ENCODE measurements at places on chromosomes 3 and 15.

DNA sequence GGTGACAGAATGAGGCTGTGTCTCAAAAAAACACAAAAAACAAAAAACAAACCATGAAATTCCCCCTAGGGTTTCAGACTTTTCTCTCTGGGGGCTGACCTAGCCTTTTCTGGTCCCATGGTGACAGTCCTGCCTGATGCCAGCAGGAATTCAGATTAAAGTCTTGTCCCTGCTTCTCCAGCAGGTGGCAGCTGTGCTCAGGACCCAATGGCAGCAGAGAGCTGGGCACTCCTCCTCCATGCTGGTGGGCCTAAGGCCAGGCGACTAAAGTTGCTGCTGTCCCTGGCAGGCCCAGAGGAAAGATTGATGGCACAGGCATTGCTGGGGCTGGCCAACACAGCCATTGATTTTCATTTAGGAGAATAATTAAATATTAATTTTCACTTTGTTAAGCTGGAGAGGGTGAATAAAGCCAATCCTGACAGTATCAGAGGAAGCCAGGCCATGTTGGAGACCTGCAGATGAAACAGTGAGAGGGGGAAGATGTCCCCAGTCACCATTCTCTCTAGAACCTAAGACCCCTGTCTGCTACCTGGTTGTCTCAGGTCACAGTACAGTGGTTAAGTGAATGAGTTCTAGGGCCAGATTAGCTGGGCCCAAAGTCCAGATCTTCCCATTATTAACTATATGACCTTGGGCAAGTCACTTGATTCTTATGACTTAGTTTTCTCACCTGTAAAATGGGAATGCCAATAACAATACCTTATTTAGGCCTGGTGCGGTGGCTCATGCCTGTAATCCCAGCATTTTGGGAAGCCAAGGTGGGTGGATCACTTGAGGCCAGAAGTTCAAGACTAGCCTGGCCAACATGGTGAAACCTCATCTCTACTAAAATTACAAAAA, 7.1 kb downstream of the CELF6 start:
- DNase-seq, result peak; percentile 70

DNA sequence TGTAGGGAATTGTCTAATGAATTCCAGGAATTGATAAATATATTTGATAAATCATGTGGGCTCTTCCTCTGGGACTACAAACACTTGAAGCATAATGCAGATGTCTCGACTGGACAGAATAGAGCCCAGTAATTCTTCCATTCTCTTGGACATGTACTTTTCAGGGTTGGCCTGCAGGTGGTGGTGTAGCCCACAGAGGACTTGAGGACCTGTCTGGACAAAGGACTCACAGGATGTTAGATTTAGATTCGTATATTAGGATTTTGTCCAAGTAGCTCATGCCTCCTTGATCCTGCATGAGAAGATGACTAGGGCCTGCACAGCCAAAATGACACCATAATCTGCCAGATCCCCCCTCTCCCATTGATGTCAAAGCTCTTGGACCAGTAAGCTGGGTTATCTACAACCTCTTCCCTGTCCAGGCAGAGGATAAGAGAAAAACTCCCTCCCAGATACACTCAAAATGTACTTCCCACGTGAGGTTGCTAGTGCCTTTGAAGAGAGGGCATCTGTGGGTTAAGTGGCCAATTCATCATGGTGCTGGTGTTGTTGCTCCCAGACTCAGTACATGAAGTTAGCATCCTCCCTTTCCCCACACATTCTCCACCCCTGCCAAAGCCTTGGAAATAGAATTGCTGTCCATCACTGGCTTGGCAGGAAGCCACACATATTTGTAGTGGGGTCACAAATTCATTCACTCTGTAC, 88.6 kb upstream of the ZNF280D start:
- DNase-seq, result no peak

DNA sequence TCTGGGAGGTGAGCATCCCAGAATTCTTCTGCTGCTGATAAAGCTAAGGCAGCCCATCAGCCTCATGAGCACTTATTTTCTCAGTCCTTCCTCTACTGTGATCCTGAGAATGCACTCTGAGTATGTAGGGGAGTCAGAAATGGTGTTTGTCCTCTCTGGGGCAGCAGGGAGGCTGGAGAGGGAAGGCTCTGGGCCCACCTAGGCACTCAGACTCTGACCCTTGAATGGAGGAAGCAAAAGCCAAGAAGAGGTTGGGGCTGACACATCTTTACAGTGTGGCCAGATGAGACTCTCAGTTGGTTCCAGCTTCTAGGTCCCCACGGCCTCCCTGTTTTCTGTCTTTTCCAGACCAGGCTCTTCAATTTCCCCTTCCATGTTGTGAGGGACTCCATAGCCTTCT, 36.1 kb upstream of the BLM start:
- no peak for DNase-seq

DNA sequence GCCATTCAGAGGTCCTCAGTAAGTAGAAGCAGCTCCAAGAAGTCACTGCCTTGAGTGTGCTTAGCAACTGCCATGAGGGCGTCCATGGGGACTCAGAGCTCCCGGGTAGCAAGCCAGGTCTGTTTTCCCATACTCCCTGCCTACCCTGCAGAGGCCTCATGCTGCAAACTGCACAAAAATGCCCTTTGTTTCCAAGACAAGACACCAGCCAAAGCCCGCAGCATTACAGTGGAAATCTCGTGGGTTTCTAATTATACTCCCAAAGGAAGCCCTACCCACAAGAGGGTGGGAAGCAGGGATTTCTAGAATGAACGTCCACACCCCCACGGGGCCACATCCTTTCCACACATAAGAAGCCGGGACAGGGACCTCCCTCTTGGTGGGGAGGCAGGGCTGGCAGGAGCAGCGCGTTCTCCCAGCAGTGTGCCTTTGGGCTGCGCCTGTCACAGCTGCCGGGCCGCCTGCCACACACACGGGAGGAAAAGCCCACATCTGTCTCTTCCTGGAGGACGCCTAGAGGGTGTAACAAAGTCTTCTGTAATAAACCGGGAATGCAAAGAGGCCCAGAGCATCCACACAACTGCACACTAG, 31.1 kb downstream of the FAM174B start:
- DNase-seq, result peak; percentile 78

DNA sequence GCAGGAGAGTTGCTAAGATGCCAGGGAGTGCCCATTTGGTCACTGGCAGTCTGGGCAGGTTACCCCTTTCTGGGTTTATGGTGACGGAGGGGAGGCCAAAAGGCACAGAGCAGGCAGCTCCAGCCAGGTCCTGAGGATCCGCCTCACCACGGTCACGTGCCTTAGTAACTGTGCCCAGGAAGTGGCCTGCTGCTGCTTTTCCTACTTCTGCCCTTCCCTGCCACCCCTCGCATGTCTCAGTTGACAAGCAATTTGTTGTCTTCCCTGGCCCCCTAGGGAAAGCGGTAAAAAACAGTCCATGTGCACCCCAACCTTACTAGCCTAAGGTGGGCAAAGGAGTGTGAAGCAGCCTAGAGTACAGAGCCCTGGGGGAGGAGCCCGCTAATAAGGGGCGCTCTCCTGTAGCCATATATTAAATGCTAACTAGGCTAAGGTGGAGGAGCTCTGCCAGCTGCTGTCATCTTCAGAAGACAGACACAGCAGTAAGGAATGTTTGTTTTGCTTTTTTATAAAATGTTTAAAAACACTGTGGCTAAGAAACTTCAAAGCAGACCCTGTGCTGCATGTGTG, 9.1 kb upstream of the LIPH start:
- peak; percentile 66 for DNase-seq

DNA sequence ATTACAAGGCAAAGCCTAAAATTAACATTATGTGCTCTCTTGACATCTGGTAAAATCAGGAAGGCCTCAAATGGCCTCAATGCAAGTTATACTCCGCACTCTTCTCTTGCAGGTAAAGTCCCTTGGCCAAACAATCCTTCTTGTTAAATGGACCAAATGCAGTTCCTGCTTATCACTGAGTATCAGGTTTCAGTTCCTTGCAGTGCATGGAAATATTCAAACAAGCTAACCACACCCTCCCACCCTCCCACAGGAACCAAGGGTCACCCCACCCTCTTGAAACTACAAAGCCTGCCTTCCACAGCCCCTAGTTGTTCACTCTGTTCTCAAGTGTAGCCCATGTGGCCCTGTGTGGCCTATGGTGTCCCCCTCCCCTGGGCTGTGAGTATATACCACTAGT, 171.9 kb upstream of the CADPS start:
- DNase-seq, result no peak

DNA sequence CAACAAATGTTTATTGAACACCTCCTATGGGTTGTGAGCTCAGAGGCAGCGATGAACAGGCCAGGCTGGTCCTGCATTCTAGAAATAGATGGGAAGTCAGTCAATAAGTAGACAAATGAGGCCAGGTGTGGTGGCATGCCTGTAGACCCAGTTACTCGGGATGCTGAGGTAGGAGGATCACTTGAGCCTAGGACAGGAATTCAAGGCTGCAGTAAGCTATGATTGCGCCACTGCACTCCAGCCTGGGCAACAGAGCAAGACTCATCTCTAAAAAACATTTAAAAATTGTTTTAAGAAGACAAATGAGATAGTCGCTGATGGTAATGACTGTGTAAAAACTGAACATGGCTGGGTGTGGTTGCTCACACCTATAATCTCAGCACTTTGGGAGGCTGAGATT, 4.4 kb upstream of the RHO start:
- DNase-seq, result no peak

DNA sequence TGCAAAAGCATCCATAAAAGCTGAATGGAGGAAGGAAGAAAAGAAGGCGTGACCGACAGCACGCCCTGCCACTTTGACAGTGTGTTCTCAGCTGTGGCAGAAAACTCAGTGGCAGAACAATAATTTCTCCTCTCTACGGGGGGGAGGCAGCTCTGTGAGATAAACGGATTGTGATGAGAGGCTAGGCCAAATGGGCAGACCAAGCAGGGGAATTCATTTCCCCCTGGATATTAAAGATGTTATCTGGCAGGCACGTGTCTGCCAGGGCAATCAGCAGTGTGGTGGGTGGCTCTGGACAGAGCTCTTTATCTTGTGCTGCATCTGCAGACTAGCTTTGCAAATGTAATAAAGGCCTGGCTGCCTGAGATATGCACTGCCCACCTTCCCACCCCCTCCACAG, 1.9 kb upstream of the RMDN3 start:
- DNase-seq, result no peak

- no peak for DNase-seq
Measured at GRCh38 chr3:56052188-56052587, 416.1 kb downstream of the ERC2 start.

DNA sequence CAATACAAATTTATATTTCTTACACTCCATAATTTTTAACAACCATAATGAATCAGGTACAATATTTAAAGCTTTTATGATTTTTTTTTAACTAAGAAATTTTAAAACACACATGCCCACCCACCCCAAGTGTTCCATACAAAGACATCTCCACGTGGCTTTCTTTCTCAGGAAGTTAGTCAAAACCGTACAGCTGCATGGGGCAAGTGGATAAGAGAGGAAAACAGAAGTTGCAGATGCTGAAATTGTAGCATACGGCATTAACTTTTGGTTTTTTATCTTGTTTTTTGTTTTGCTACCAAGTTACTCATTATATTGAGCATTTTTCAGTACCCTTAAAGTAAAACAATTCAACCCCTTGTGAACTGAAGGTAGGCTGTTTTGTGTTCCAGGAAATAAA, 14.8 kb downstream of the GNB4 start:
- DNase-seq, result no peak

GRCh38 chr3:45166321-45166879, 20.2 kb upstream of the CDCP1 start:
- no peak for DNase-seq

DNA sequence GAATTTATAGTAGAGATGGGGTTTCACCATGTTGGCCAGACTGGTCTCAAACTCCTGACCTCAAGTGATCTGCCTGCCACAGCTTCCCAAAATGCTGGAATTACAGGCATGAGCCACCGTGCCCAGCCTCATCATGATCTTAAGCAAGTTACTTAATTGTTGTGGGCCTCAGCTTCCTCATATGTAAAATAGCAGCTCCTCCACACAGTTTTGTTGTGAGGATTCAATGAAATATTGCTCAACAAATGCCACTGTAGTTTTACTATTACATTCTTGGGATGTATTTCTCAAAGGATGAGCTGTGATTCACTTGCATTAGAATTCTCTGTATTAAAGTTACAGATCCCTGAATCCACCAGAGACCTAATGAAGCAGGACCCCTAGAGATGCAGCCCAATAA, 168.8 kb downstream of the ADAMTS9 start:
- no peak for DNase-seq

DNA sequence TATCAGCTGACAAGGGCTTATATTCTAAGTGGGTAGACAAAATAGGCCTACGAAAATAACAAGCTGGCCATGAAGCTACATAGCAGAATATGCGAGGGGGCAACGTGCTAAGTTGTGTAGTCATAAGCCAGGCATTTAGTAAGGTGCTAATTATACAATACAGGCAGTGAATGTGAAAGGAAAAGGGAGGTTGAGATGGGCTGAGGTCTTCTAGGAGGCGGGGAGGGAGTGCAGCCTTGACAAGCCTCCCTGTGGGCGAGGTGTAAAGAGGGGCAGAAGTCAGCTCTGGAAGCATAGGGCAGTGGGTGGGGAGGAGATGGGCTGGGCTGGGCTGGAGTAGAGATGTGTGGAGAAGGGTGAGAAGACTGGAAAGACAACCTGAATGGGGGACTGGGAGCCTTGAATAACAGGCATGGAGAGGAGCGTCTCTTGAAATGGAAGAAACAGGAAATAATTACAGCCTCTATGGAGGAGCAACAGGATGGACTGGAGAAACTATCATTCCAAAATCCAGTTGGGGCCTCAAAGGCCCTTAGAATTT, 1.2 kb downstream of the TIGIT start:
- no peak for DNase-seq

- DNase-seq, result no peak
Measured at GRCh38 chr15:40785814-40786213, 16.0 kb downstream of the C15orf62 start.

DNA sequence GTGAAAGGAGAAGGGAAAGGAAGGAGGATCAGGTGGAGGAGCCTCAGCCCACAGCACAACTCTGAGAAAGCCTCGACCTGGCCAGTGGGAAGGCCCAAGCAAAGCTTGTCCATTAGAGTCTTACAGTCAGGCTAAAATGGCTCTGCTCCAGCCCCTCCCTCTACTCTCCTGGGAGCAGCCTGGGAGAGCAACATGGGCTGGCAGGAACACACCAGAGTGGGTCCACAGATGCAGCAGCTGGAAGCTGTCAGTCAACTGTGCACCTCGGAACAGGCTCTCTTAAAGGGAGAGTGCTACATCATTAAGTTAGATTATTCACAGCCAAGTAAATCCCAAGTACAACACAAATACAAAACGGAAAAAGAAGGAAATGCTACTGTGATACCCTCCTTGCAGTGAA, 98.0 kb upstream of the LIMD1 start:
- DNase-seq, result peak; percentile 54

DNA sequence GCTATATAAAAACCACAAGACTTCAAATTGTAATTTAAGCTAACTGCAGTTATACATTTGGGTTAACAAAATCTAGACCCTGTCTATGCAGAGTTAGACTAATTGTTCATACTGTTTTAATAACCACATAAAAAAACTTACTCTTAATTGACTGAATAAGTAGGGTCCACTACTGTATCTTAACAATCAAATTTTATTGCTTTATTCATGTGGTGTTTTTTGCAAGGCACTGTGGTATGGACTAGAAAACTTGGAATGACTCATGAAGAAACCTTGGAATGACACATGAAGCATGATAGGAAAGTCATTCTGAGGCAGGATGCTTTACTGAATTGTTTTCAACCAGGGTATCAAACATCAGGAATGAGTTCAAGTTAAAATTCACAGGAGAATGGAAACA, 2.3 kb downstream of the SERP1 start:
- DNase-seq, result no peak
